ENCODE measurements at places on chromosomes 5 and 9.

DNA sequence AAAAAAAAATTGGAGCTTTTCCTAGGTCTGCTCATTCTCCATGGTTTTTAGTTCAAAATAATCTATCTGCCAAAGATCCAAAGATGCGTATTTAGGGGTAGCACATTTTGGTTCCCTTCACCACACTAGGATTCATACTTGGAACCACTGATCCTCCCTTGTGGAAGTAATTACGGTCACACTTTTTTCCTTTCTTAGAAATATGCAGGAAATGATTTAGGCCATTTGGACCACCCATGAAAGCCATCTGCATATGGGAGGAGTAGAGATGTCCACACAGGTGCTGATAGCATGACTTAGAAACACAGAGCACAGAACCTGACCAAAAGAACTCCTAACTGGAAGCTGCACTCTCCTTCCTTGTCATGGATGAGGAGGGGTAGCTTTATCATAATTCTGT, 105.9 kb upstream of the RAI14 start:
- DNase-seq: no peak

DNA sequence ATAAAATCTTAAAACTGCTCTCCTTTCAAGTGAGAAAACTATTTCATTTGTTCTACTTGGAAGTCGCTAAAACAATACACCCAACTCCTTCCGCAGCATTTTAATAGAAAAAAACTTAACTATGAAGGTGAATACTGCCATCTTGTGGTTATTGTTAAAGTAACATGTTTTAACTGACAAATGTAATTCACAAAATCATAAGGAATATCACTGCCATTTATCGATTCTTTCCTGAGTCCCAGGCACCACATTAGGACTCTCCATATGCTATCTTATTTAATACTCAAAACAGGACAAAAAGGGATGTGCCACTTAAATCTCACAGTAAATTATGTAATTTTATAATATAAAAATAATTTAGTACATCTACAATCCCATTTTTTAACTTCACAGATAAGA, 130.5 kb upstream of the ITGA1 start:
- DNase-seq: no peak

GRCh38 chr5:35316611-35317274, 86.5 kb upstream of the PRLR start:
- DNase-seq: peak; percentile 51

DNA sequence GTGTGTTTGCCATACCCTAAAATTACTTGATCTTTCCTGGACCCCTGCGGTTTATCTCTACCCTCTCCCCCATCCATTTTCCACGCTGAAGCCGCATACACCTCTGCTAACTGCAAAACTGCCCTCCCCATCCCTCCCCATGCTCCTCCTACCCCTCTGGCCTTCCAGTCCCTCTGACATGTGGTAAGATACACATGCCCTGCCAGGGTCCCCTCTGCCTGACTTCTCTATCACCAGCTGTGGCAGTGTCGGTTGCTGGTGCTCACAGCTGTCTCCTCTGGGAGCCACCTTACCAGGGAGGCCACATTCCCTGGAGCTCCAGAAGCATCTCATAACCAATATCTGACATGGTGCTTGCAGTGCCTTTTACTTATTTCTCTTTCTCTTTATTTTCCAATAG, 58.9 kb upstream of the COL15A1 start:
- DNase-seq: no peak

- no peak for DNase-seq
Observed at GRCh38 chr9:126084008-126084407, 242.6 kb upstream of the MVB12B start.

GRCh38 chr9:107087222-107087621, 195.9 kb upstream of the RAD23B start:
- DNase-seq: no peak

- DNase-seq: no peak
Observed at GRCh38 chr9:16625161-16625631, 245.3 kb downstream of the BNC2 start.

- no peak for DNase-seq
Observed at GRCh38 chr5:73379435-73379834, 69.1 kb downstream of the FOXD1 start.

DNA sequence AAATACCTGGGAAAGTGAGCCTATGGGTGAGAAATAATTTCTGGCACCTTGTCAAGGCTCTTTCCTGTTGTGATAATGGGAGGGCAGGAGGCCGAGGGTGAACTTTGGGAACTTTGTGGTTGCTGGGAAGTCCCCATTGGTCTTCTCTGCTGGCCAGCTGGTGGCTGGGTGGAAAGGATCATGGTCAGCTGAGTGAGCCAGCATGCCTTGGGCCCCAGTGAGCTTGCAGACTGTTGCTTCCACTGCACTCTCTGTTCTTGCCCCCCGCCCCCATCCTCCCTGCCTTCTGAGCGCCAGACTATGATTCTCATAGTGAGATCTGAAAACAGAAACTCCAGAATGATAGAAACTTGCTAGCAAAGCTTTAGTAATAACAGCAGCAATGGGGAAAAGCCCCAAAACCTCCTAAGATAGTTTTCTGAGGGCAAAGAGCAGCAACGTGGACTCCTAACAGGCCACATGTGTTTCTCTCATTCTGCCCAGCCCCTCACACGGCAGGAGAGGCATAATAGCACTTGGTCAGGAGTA, 139.2 kb upstream of the SMARCA2 start:
- DNase-seq: peak; percentile 91

DNA sequence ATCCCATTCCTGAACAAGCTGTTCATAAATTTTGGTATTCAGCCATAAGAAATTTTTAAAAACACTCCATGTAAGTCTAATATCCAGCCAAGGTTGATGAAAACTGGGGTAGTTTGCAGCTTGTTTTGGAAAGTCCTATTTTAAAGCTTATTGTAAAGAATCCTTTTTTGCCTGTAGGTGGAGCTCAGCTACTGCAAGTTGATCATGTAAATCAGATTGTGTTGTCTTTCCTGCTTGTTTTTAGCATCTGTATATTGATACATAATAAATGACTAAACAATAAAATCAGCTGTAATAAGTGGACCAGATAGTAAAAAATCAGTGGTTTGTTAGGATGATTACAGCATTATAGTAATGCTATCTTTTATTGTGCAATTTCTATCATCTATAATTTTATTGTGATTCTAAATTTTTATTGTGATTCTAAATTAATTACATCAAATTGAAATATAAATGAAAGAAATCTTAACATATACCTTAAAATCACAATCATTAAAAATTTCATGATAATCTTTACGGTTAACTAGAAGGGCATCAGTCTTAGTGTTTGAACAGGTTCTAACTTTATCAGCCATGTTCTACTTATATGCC, 42.4 kb downstream of the CWC27 start:
- DNase-seq: peak; percentile 18

DNA sequence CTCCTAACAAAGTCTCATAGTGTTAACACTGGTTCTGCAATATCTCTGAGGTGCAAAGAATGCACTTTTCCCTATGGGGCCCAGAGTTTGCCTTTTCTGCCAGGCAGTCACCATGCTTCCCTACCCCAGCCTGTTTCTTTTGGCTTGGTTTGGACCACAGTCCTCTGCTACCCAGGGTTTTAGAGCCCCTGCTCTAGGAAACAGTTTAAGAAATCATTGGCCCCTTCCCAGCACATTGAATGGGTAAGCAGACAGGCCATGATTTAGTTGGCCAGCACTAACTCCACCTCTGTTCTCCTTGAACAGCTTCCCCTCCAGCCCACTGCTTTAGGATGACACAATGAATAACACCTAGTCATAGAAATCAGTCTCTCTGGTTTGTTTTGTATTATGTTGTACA, 73.2 kb downstream of the UBAP1 start:
- no peak for DNase-seq

DNA sequence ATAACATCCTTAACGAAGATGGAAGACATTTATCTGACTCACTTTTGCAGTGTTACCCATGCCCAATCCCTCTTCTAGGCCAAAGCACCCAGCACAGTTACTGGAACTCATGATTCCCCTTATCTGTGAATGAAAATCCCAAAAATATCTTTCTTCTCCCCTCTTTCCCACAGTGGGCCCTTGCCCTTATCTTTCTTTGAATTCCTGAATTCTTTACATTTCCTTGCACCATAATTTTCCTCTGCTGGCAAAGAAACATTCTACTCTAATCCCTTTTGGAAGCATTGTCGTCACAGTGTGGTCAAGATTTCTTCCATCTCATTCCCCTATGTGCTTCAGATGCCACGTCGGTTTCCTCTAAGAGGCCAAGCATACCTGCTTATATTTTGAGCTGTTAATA, 135.9 kb upstream of the LIFR start:
- no peak for DNase-seq
